ENCODE measurements at places on chromosomes 7 and 10. TPM values are rescaled to one million over a fixed set of nuclear protein-coding genes. Genes with fewer than 3 reads are reported as not detected.

Gene DNA2
- 8.3 TPM for total RNA-seq

Gene SHOC2
- total RNA-seq = 20.3 TPM

Gene PLPP4
- 4.0 TPM for total RNA-seq

Gene ITGA8
- total RNA-seq = not detected

Gene CDK13
- 40.5 TPM for total RNA-seq

Gene ERVW-1
- not detected for total RNA-seq

Gene SYNPO2L
- not detected for total RNA-seq

Gene NACAD
- total RNA-seq = 0.16 TPM

Gene DNAJC12
- 42.8 TPM for total RNA-seq

Gene AGAP9
- 1.4 TPM for total RNA-seq

Gene NPFFR1
- not detected for total RNA-seq

Gene SP4
- 10.1 TPM for total RNA-seq

Gene MKX
- total RNA-seq = not detected

Gene FBXO24
- total RNA-seq = 0.55 TPM

Gene SPDYE9
- not detected for total RNA-seq

Gene CH25H
- total RNA-seq = not detected

Gene RASSF4
- 2.1 TPM for total RNA-seq

Gene FFAR4
- not detected for total RNA-seq

Gene PCGF5
- 24.4 TPM for total RNA-seq

Gene EPO
- 0.29 TPM for total RNA-seq

Gene ADK
- 23.3 TPM for total RNA-seq

Gene SLC26A5
- total RNA-seq = not detected

Gene PCLO
- total RNA-seq = 1,083 TPM

Gene ENTPD1
- 20.2 TPM for total RNA-seq

Gene TMEM196
- total RNA-seq = not detected

Gene NEBL
- total RNA-seq = under 0.01 TPM

Gene ATP6V0E2
- 25.8 TPM for total RNA-seq

Gene MYH16
- total RNA-seq = not detected

Gene DYNC1I1
- total RNA-seq = 19.3 TPM

Gene LLCFC1
- total RNA-seq = not detected

Gene GAD2
- total RNA-seq = not detected

Gene CDH23
- 0.29 TPM for total RNA-seq

Gene HPS6
- 21.6 TPM for total RNA-seq

Gene OPN4
- total RNA-seq = not detected

Gene SYT15B
- total RNA-seq = not detected

Gene CUBN
- 7.8 TPM for total RNA-seq

Gene SH2D4B
- total RNA-seq = 0.11 TPM

Gene ECHDC3
- total RNA-seq = 8.5 TPM

Gene HMX3
- total RNA-seq = 0.32 TPM

Gene DOCK4
- 12.7 TPM for total RNA-seq

Gene RNLS
- total RNA-seq = 47.5 TPM

Gene SLC13A1
- total RNA-seq = not detected

Gene KLF14
- total RNA-seq = 0.69 TPM

Gene RARRES2
- not detected for total RNA-seq

Gene CEP55
- 30.3 TPM for total RNA-seq

Gene CYP2C19
- total RNA-seq = not detected

Gene CFAP70
- total RNA-seq = 0.51 TPM

Gene HTR7
- total RNA-seq = 1.6 TPM

Gene HDAC9
- total RNA-seq = 19.9 TPM

Gene FAM180A
- 0.43 TPM for total RNA-seq

Gene ARMC3
- total RNA-seq = not detected

Gene ITPRID1
- not detected for total RNA-seq

Gene LMTK2
- total RNA-seq = 9.2 TPM

Gene NUTM2B
- total RNA-seq = 0.67 TPM

Gene HACD1
- 25.3 TPM for total RNA-seq

Gene OR2AE1
- total RNA-seq = not detected
